ENCODE measurements at places on chromosomes 5 and 9. TPM values are rescaled to one million over a fixed set of nuclear protein-coding genes. Genes with fewer than 3 reads are reported as not detected.

The PAX5 gene
- 0.09 TPM for total RNA-seq

- no peak for DNase-seq
- no peak overlapping the region for H3K4me3 ChIP-seq
- H3K36me3 ChIP-seq = no peaks in the 10 kb centered on the region
- H3K4me1 ChIP-seq = no peaks in the 10 kb centered on the region
- H3K27ac ChIP-seq = no peak overlapping the region
- peaks cover 3% of the 10 kb centered on the region for H3K27me3 ChIP-seq
These were observed 286.5 kb downstream of the KCTD16 start for GRCh38 chr5:144457160-144457559.

- DNase-seq = no peak
- H3K4me1 ChIP-seq = no peaks in the 10 kb centered on the region
- no peaks in the 10 kb centered on the region for H3K27me3 ChIP-seq
- H3K27ac ChIP-seq = no peak overlapping the region
- no peak overlapping the region for H3K4me3 ChIP-seq
These were observed 849.8 kb upstream of the CDH6 start for GRCh38 chr5:30343707-30344106.

GRCh38 chr5:53167836-53168235 is 58.3 kb upstream of the MOCS2 start:
- no peaks in the 10 kb centered on the region for H3K36me3 ChIP-seq
- no peaks in the 10 kb centered on the region for H3K4me1 ChIP-seq
- no peak overlapping the region for H3K4me3 ChIP-seq
- DNase-seq = no peak

The KIF12 gene
- 0.85 TPM for total RNA-seq

The PCYOX1L gene
- total RNA-seq = 26.4 TPM

- peaks cover 41% of the 10 kb centered on the region for H3K4me1 ChIP-seq
- peak; percentile 91 for DNase-seq
- H3K27ac ChIP-seq = peak within 1 kb of the TSS; percentile 81
- H3K36me3 ChIP-seq = peaks cover 46% of the 10 kb centered on the region
- H3K27me3 ChIP-seq = no peaks in the 10 kb centered on the region
These were observed at the start of gene SMC5 for GRCh38 chr9:70258692-70259511. Gene SMC5 (plus strand): TSS chr9:70258978. CDS start chr9:70259079, 101 bp downstream.

Measured in SJSA1 (cell line).